ENCODE measurements at places on chromosomes 11 and 22. TPM values are rescaled to one million over a fixed set of nuclear protein-coding genes. Genes with fewer than 3 reads are reported as not detected.

The LMO1 gene
- 2.5 TPM for total RNA-seq

The SLC22A8 gene
- not detected for total RNA-seq

The TUB gene
- 5.7 TPM for total RNA-seq

The NRXN2 gene
- total RNA-seq = 0.12 TPM

The DCHS1 gene
- total RNA-seq = 0.12 TPM

The SCGB2A2 gene
- not detected for total RNA-seq

The TNRC6B gene
- total RNA-seq = 4.1 TPM

The SAA4 gene
- not detected for total RNA-seq

The RAG1 gene
- total RNA-seq = 0.10 TPM

The TRIM51 gene
- total RNA-seq = not detected

The RHOG gene
- total RNA-seq = 110 TPM

The MUC6 gene
- not detected for total RNA-seq

The GPR83 gene
- total RNA-seq = 0.06 TPM

The OR56A5 gene
- not detected for total RNA-seq

The CNIH2 gene
- total RNA-seq = 2.1 TPM

The BDNF gene
- 11.4 TPM for total RNA-seq

The MEN1 gene
- total RNA-seq = 43.6 TPM

The PDE2A gene
- total RNA-seq = 1.2 TPM

The ADM2 gene
- 0.50 TPM for total RNA-seq

The LRRC32 gene
- total RNA-seq = 0.15 TPM

The MS4A6E gene
- not detected for total RNA-seq

The NRGN gene
- 11.1 TPM for total RNA-seq

The CD3G gene
- total RNA-seq = not detected

The CRYBA4 gene
- total RNA-seq = not detected

The OR4P4 gene
- not detected for total RNA-seq

The MS4A3 gene
- not detected for total RNA-seq

The LZTR1 gene
- 17.0 TPM for total RNA-seq

The SLC25A18 gene
- not detected for total RNA-seq

The PRRG4 gene
- total RNA-seq = 0.58 TPM

The CRYBB1 gene
- total RNA-seq = not detected

The MUC5B gene
- total RNA-seq = 3.7 TPM

The MMP27 gene
- total RNA-seq = not detected

The OR56A1 gene
- total RNA-seq = not detected

The GLYATL1 gene
- not detected for total RNA-seq

The RHOD gene
- total RNA-seq = 47.7 TPM

The TLCD5 gene
- total RNA-seq = 8.0 TPM

The CLTCL1 gene
- 3.5 TPM for total RNA-seq

The NCAM1 gene
- total RNA-seq = not detected

The RASD2 gene
- 1.7 TPM for total RNA-seq

The C11orf91 gene
- 0.50 TPM for total RNA-seq

The GTSE1 gene
- total RNA-seq = 29.9 TPM

The LINC01488 gene
- total RNA-seq = not detected
